Stromal cell of bone marrow (primary cell): ENCODE measurements at places on chromosomes 2 and 18.
A peak's percentile ranks its signal among the peaks of the same experiment; 100 is the strongest.

DNA sequence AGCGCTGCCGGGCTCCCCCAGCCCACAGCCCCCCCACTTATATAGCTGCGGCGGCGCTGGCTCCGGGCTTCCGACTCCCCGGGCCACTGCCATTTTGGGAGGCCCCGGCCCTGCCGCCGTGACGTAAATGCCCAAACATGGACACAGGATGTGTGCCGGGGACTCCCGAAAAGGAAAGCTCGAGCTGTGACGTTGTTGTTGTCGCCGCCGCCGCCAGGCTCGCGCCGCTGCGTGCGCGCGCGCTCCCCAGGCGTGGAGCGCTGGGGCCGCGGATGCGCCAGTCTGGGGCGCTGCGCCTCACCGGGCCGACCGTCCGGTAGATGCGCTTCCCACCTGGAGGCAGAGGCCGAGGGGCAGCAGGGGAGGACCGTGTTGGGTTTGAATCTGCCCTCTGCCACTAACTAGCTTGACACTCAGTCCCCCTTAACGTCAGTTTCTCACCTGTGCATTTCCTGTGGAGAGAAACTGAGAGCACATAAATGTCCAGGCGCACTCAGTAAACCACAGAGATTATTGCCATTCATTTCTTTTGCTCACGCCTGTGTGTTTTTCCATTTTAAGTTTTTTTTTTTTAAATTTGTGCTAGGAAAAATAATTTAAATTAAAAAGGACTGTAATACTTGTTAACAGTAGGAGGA is at the start of gene EGR4:
Gene EGR4 (minus strand): TSS at position 15 of the 638 bp plus-strand sequence. CDS start 231 bp downstream, outside the sequence.
- peak; percentile 30 for DNase-seq

GRCh38 chr2:60707750-60708371 is 48.2 kb upstream of the PAPOLG start:
- DNase-seq = peak; percentile 38

DNA sequence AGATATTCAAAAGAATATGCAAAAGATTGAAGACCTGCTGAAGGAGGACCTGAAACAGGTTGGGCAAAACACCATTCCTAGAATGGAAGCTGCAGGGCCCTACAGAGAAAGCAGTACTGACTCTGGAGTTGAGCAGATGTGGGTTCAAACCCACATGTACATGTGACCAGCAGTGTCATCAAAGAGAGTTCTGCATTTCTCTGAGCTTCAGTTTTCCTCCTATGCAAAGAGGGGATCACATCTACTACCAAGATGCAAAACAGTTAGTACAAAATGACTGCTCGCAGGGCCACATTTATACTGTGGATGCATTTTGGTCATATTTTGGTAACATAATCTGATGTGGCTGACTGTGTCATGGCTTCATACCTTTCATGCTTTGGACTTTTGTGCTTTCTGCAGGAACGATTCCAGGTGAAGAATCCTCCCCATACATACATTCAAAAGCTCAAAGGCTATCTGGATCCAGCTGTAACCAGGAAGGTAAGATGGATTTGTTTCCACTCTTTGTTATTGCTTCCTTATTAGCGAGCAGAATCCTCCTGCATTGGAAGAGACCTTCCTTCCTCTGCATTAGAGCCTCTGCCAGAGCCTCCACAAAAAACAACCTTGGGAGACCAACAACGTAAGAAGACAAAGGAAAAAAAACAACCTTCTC is 174.8 kb downstream of the PRPF40A start:
- DNase-seq = no peak

DNA sequence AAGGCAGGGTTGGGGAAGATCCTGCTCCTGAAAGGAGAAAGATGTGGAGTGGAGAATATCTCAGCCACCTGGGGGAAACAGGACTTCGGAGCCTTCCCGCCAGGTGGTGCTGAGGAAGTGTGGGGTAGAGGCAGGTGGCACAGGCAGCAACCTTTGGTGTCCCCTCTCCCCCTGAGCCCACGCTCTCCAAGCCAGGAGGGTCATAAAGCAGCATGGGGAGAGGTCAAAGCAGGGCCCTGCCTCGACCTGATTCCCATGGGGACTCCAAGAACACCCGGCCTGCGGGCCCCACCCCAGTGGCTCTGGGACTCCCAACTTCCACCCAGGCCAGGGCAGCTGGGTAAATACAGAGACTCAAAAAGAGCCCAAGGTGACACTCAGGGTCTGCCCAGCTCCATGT is 54.3 kb upstream of the SLC66A3 start:
- DNase-seq = no peak

GRCh38 chr2:53880756-53881155 is 21.0 kb upstream of the GPR75 start:
- peak; percentile 51 for DNase-seq

- DNase-seq = no peak
These were observed 94.6 kb upstream of the SKOR2 start for GRCh38 chr18:47346016-47346415.

- no peak for DNase-seq
These were observed 89.4 kb upstream of the MAPRE2 start for GRCh38 chr18:34951625-34952379.

DNA sequence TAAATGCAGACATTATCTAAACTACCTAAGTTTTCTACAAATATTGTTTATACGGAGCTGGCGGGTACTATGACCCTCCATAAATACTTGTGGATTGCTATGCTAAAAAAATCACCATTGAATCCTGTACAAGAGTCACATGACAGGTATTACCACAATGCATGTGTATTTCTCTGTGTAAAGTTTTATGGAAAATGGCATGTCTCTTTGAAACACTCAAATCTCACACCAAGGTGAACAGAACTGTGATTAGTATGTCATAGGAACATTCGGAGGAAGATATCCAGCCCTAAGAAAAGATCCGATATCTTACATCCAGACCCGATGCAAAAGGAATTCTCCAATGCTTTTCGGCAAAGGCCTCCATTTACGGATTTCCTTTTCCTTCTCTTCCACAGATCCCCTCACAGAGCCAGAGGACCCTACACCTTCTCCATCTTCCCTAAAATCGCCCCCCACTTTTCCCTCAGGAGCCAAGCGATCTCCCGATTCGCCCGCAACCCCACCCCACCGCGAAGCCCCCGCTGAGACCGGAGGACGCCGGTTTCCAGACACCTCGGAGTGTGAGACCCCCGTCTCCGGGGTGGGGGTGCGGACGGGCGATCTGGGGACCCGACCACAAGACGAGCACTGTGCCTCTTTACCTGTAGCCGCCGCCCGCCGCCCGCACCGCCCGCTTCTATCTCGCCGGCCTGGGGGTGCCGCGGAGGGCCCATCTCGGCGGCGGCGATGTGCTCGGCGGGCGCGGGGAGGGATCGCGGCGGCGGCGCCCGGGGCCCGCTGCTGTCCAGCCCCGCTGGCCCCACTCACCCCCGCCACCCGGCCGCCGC is 1.2 kb downstream of the SAP130 start:
- no peak for DNase-seq

- no peak for DNase-seq
These were observed 13.6 kb upstream of the RTN4 start for GRCh38 chr2:55063713-55064323.

DNA sequence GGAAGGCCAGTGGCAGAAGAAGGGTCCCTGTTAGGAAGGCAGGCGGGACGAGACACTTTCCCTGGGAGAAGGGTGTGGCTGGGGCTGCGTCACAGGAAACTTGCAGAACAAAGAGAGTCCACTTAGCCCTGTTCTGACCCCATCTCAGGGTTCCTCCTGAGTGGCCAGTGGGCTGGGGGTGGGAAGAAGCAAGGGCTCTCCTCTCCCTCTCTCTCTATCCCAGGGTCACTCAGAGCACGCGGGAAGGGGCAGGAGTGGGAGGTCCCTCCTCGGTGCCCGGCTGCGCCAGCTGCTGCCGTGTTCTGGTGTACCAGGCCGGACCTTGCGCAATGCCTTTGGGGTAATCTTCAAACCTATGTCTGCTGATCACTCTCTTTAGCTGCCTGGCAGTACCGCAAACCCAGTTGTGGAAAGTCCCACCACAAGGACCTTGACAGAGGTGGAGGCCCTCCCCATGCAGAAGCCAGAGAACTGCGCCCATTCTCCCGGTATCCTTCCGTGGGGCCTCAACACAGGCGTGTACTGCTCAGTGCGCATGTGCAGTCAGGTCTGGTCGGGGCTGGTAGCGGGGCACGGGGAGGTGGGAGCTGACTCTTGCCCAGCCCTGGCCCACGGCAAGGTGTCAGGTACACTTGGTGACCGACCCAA is 47.8 kb upstream of the ST3GAL5 start:
- DNase-seq = no peak

DNA sequence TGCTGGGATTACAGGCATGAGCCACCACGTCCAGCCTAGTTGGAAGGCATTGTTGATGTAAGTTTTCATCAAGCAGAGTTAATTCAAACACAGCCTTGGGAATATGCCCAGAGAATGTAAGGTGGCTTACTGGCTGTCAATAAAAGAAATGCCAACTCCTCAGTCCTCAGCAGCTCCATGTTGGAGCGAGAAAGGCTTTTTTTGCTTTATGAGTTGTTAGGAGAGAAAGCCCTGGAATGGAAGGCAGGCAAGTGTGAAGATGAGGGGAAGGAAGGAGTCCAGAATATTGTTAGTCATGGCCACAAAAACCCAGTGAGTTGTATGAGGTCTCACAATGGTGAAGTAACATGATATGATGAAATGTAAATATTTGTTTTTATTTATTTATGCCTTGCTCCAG is 57.1 kb downstream of the MAP4K4 start:
- DNase-seq = no peak

DNA sequence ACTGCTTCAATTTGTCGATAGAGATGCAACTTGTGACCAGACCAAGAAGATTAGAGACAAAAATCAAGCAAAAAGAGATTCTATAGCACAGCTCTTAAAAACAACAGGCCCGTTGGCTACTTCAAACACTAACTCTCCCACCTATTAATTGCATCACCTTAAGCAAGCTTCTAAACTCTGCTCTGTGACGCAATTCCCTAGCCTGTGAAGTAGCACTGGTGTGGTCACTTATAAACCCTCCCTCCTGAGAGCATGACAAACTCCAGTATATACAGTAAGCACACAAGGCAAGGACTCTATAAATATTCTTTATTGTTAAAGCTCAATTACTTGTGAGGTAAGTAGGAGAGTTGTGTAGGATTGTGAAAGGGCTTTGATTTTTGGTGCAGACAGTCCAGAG is 72.3 kb downstream of the CMPK2 start:
- no peak for DNase-seq

GRCh38 chr2:53103679-53104078 is 663.9 kb upstream of the CHAC2 start:
- DNase-seq = no peak

- no peak for DNase-seq
These were observed 17.3 kb downstream of the ACADL start for GRCh38 chr2:210207929-210208328.

DNA sequence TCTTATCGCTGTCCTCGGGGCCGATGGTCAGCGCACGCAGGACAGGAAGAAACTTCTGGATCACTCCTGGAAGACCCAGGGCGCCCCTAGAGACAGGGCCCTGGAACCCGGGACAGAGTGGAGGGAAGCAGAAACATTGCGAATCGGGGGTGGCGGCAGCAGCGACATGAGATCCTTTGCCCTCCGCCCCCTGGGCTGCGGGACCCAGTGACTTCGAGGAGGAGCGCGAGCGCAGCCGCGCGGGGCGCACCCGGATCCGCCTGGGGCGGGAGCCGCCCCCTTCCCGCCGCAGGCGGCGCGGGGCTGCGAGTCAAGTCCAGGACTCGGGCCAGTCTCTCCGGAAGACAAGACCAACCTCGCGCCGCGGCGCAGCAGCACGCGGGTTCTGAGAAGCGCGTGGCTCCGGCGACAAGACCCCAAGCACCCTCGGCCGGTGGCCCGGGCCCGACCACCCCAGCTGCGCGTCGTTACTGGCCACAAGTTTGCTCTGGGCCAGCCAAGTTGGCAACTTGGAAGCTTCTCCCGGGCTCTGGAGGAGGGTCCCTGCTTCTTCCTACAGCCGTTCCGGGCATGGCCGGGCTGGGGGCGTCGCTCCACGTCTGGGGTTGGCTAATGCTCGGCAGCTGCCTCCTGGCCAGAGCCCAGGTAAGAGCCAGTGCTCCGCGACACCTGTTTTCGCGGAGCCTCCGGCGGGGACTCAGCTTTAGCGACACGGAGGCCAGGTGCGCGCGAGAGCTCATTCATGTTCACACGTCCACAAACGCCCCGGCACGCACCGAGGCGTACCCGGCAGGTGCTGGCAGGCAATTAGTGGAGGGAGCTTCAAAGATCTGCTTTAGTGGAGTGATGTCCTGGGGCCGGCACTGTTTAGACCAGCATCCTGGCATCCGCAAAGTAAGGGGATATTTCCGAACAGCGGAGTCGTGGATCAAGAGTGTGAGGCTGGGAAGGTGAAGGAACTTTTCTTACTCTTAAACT is at the start of gene PTH2R:
Gene PTH2R (plus strand): TSS at position 319 of the 978 bp plus-strand sequence. CDS start 252 bp downstream, at position 571.
- DNase-seq = no peak
